ENCODE measurements at places on chromosomes 1 and 21. TPM values are rescaled to one million over a fixed set of nuclear protein-coding genes. Genes with fewer than 3 reads are reported as not detected.

DNA sequence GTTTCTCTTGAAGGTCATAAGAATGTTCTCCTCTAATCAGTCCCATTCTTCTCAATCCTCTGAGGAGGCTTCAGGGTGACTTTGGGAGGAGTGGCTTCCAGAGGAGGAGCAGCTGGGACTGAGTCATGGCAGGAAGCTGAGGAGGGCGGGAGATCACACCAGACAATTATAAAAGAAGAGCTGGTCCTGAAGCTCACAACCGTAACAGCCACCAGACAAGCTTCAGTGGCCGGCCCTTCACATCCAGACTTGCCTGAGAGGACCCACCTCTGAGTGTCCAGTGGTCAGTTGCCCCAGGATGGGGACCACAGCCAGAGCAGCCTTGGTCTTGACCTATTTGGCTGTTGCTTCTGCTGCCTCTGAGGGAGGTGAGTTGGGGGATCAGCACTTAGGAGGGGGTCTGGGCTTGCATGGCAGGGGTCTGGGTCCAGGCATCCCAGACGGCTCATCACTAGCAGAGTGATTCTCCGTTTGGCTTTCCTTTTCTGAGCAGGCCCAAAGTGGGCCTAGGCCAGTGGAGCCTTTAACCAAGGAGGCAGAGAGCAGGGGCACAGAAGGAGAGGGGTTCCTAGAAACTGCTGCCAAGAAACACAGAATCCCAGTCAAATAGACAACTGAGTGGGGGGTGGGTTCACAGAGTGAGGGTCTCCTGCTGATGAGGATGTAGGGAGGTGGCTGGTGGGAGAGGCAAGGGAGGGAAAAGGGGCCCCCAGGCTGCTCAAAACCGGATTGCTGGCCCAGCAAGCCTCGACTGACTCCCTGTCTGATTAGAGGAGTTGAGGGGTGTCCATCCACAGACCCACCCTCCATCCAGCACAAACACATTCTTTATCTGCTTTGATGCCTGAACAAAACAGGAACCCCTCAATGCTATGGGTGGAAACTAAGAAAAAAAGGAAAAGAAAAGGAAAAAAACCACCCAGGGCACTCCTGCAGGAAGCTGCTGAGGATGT is at the start of gene ECM1:
ECM1 (plus strand) TSS at position 198 of the 953 bp plus-strand sequence; CDS start at position 299, 101 bp downstream.
- no peak for DNase-seq

The FCER1G gene
- 19.0 TPM for polyA plus RNA-seq

DNA sequence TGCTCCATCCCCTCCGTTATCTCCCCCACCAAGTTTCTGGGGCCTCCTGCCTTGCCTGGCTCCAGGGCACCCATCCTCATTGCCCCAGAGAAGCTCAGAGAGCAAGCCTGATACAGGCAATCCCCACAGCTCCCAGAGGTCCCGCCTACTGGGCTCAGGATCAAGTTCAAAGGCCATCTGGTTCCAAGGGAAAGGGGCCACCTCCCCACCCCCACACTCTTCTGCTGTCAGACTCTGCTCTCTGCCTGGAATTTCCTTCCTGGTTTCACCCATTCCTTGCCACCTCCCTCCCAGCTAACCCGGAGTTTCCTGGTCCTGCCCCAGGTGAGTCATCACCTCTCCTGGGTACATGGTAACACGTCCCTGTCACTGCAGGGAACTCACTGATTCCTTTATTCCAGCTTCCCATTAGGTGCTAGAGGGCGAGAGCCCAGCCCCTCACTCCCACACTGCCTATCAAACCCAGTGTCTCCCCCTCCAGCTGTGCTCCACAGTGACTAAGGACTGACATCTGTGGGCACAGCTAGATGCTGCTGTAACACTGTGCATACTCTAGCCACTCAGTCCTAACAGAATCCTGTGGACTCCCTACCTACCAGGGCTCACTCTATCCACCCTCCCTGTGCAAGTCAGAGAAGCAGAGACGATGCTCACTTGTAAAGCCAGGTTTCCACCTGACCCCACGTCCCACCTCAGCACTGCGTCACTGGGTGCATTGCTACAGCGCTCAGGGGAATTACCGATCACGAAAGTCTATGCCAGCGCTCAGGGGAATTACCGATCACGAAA is 21.8 kb downstream of the RSPH1 start:
- no peak for DNase-seq

DNA sequence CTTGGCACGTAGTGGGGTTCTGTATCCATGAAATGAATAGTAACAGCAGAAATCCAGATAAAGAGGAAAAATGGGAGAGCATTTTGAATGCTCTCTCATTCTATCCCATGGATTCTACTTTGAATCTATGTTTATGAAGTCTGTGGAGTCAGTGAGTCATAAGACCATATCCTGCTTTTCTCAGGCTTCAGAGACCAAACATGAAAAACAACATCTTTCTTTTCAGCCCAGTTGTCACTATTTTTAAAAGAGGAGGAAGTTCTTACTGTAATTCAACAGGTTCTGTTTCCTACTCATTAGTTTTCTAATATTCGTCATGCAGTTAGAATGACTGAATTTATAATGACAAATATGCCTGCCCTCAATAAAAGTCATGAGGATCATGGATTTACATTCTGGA is 39.4 kb upstream of the CD55 start:
- DNase-seq = no peak

GRCh38 chr1:2989976-2990375 is 31.3 kb upstream of the ACTRT2 start:
- no peak for DNase-seq

GRCh38 chr21:31298618-31299269 is 45.3 kb downstream of the TIAM1 start:
- DNase-seq = no peak

The KIF26B gene
- not detected for polyA plus RNA-seq

The LCE2B gene
- polyA plus RNA-seq = not detected

DNA sequence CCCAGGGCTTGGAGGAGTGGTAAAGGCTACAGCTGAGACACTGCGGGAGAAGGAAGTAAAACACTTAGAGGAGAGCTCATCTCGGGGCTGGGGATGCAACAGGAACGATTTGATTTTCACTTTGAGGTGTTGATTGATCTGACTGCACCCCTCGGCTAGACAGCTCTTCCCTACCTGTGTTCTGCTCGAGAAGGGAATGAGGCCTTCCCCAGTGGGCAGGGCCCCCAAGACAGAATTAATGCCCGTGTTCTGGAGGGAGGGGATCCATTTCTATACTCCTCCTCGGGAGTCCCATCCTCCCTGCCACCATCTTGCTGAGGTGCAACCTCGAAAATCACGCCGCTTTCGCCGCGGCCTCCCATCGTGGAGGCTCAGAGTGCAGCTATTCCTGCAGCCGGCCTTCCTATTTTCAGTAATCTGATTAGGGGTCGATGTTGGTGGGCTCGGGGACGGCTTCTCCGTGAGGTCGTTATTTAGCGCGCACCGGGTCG is 2.4 kb downstream of the ATP2B4 start:
- peak; percentile 18 for DNase-seq

The KRTAP7-1 gene
- not detected for polyA plus RNA-seq

- DNase-seq = no peak
Observed at GRCh38 chr1:181430015-181430885, 53.1 kb upstream of the CACNA1E start.

The NFIA gene
- polyA plus RNA-seq = 9.9 TPM

GRCh38 chr1:177748080-177748801 is 221.6 kb downstream of the SEC16B start:
- DNase-seq = no peak

DNA sequence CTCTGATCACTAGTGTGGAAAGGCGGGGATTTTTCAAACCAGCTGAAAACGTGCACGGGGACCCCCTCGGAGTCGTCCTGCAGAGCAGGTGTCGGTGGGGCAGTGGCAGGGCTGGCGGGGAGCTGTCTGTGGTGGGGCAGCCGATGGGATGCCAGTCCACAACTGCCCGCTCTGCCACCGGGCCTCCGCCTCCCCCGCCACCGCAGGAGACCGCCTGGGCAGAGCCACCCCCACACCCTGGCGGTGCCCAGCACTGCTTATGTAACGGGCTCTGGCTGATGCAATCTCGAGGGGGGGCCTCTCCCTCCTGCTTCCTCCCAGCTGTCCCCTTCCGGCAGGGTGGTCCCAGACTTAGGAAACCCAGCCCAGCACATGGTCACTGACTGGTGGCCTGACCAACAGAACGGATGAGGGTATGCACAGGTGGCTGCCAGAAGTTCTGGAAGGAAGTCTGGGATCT is 9.3 kb downstream of the CHD5 start:
- DNase-seq = no peak

- DNase-seq = no peak
Observed at GRCh38 chr1:210259561-210259960, 27.0 kb downstream of the SERTAD4 start.

DNA sequence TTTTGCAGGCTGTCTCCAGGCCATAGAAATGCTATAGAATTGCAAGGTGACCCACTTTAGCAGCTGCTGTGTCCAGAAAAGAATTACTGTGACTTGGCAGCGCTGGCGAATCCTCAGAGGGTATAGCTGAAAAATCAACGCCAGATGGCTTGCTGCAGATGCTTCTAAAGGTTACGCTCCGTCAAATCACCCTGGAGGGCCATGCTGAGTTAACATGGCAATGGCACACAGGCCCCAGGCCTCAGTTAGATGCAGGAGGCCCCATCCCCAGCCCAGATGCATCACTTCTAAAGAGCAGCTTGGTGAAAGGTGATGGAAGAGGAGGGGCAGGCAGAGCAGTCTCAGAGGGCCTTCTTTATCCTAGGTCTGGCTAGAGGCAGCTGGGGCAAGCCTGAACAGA is 18.0 kb downstream of the KIAA1614 start:
- DNase-seq = no peak
